ENCODE measurements at places on chromosomes 16 and 17.

DNA sequence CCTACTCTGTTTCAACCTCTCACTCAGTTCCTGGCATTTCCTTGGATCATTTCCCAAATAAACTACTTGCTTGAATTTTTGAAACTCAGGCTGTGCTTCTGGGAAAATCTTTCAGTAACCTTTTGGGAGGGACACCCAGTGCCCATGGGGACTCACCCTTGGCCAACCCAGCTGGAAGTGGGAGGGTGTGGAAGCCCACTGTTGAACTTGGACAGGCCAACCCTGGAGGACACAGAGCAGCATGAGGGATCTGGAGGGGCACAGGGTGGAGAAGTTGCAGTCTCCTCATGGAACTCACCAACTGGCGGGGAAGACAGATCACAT, 11.2 kb downstream of the RTN4RL1 start:
- DNase-seq, result no peak

DNA sequence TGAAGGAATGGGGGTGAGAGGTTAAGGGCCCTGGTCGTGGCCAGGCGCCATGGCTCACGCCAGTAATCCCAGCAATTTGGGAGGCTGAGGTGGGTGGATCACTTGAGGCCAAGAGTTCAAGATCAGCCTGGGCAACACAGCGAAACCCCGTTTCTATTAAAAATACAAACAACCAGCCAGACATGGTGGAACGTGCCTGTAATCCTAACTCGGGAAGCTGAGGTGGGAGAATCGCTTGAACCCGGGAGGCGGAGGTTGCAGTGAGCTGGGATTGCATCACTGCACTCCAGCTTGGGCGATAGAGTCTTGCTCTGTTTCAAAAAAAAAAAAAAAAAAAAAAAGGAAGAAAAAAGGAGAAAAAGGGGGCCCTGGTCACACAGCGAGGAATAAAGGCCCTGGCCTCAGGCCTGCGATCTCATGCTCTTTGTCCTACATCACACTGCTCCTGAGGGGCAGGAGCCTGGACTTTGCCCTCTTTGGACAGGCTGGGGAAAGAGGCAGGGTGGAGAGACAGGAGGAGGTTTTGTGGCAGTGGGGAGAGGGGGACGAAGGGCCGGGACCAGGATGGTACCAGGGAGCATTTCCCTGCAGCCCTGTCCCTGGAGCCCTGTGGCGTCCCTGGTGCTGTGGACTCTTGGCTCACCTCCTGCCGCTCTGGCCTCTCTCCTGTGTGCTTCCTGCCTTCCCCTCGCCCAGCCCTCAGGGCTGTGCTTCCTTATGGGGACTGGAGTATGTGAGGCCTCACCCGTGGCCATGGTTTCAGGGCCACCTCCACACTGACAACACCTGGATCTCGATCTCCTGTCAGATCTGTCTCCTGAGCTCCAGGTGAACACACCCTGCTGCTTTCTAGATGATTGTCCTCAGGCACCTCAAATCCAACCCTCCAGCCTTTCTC, 19.7 kb upstream of the SLC25A19 start:
- DNase-seq, result peak; percentile 69

- DNase-seq, result no peak
These were observed 23.5 kb upstream of the DHRS13 start for GRCh38 chr17:28926366-28926765.

GRCh38 chr16:49012961-49013726, 268.5 kb downstream of the CBLN1 start:
- no peak for DNase-seq

DNA sequence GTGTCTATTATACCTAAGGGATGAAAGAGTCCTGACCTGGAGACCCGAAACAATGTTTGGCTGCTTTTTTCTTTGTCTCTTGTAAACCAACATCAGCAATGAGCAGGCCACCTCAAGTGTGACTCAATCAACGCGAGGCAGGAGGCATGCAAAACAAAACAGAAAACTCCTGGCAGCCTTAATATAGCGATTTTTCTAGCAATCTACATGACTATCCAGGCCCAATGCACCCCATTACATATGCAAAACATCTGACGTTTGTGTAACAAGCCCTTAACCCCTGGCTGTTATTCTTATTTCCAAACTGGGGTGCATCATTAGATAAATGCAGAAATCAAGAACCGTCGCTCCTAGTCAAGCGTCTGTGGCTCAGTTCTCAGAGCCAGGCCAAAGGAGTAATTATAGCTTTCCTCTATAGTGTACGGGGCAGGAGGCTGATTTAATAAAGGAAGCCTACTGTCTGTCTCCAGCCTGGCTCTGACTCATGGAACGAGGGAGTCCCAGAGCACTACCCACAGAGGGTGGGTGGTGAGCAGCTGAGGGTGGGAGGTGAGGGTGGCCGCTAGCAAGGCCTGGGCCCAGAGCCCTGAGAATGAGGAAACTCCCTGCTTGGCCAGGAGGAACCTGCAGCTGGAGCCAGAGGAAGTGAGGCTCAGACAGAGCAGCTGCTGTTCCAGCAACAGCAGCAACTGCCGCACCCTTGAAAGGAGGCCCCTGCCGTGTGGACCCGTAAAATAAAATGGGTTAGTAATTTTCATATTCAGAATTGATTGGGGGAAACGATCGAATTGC, 43.9 kb downstream of the CHD9 start:
- peak; percentile 98 for DNase-seq

DNA sequence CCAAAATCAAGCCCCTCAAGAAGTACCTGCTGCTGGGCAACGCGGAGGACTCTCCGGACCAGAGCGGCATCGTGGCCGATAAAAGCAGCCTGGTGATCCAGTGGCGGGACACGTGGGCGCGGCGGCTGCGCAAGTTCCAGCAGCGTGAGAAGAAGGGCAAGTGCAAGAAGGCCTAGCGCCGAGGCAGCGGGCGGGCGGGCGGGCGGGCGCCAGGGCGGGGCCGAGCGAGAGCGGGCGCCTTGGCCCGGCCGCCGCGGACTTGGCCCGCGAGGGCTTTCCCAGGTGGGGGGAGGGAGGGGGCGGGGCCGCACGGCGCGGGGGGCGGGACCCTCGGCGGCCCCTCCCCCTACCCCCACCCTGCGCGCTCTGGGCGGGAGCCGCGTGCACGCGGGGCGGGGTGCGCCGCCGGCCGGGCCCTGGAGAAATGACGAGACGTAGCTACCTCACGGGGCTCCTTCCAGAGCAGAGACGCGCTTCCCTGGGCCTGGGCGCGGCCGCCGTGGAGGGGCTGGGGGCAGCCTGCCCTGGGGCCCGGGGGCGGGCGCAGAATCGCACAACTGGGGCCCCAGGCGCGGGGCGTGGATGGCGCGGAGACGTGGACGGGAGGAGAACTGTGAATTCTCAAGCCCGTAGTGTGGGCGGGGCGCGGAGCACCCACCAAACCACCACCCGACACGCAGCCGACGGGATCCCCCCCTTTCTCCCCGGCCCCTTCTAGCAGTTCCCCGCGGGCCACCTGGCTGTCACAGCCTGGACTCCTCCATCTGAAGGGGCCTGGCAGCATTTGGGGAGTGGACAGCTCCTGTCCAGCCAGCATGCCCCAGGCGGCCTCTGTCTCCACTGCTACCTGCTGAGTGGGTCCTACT, 218.7 kb downstream of the NTN1 start:
- peak; percentile 55 for DNase-seq

DNA sequence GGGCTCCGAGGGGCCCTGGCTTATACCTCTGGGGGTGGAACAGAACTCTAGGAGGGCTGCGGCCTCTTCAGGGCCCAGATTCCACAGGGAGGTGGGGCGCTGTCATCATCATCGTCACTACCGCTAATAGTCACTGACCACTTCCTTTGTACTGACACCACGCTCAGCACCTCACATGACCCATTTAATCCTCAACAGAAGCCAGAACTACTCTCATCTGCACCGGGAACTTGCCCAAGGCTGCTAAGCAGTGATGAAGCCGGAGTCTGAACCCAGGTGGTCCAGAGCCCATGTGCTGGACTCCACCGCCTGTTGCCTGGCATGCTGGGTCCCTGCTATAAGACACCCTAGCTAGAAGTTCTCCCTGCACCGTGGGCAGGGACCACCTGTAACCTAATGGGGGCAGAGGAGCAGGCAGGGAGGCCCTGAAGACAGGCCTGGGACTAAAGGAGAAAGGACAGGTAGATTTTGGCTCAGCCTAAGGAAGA, 12.0 kb downstream of the UNC13D start:
- peak; percentile 83 for DNase-seq

GRCh38 chr17:82765371-82765770, 13.5 kb downstream of the TBCD start:
- no peak for DNase-seq

DNA sequence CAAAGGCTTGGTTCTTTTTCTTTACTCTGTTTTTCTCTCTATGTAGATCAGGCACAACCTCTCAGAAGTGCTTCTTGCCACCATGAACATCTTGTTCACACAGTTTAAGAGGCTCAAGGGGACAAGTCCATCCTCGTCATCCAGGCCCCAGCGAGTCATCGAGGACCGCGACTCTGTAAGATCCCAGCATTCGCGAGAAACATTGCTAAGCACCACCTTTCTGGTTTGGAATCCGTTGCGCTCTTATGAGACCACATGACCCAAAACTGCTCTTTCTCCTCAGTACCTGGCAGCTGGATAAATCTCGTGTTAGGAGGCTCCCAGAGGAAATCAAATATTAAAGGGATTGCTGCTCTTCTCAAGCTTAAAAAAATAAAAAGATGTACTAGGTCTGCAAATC, 23.3 kb upstream of the SLC12A3 start:
- no peak for DNase-seq

GRCh38 chr16:519425-519824, 8.1 kb upstream of the CAPN15 start:
- DNase-seq, result no peak

GRCh38 chr17:20944014-20944865, 98.6 kb downstream of the USP22 start:
- DNase-seq, result no peak

- no peak for DNase-seq
These were observed 11.1 kb downstream of the GRB2 start for GRCh38 chr17:75394332-75394918.

DNA sequence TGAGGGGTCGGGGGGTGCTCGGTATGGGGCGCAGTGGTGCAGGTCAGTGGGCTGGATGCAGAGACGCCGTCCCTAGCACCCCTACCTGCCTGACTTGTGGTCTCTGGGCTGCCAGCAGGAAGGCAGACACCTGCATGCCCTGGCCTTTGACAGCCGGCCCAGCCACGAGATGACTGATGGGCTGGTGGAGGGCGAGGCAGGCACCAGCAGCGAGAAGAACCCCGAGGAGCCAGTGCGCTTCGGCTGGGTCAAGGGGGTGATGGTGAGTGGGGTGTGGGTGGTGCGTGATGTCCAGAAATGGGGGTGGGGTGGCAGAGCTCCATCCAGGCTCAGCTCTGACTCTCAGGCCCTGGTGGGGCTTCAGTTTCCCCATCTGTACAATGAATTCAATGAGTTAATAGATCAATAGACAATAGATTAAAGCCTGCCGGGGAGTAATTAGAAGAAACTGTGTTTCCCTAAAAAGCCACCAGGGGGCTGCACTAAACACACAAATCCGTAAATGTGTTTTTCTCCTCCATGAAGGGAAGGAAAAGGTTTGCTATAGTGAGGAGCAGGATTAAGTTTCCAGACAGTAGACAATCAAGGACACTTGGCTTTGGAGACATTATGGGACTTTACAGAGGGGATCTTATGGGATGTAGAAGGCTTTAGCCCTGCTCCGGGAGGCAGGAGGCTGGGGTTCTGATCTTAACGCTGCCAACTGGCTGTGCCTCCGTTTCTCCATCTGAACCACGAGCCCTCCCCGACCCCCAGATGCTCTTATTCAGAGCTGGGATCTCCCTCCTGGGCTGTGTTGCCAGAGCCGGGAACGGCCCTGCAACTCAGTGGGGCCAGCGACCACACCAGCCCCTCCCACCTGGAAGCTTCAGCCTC, 2.2 kb downstream of the SLC12A3 start:
- peak; percentile 74 for DNase-seq

- no peak for DNase-seq
These were observed 48.8 kb upstream of the DLX4 start for GRCh38 chr17:49920030-49920769.

Measured in inflammatory macrophage (primary cell).